Activated T-cell treated with anti-CD3 and anti-CD28 coated beads for 48 hours (primary cell): ENCODE measurements at places on chromosomes 12 and 14.

- no peak for DNase-seq
Measured at GRCh38 chr14:64195199-64195598, 99.0 kb downstream of the ESR2 start.

- DNase-seq = no peak
Measured at GRCh38 chr12:132395192-132395907, 66.0 kb upstream of the GALNT9 start.

- no peak for DNase-seq
Measured at GRCh38 chr12:46514886-46515285, 142.3 kb upstream of the SLC38A2 start.

GRCh38 chr12:57107456-57108155 lies 3.6 kb downstream of the STAT6 start:
- DNase-seq = no peak

DNA sequence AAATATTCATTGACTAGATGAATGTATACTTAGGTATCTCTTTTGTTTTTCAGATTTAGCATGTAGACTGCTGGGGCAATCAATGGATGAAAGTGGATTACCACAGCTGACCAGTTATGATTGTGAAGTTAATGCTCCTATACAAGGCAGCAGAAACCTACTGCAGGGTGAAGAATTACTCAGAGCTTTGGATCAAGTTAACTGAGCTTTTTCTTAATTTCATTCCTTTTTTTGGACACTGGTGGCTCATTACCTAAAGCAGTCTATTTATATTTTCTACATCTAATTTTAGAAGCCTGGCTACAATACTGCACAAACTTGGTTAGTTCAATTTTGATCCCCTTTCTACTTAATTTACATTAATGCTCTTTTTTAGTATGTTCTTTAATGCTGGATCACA lies 15.3 kb upstream of the SNAPC1 start:
- no peak for DNase-seq

DNA sequence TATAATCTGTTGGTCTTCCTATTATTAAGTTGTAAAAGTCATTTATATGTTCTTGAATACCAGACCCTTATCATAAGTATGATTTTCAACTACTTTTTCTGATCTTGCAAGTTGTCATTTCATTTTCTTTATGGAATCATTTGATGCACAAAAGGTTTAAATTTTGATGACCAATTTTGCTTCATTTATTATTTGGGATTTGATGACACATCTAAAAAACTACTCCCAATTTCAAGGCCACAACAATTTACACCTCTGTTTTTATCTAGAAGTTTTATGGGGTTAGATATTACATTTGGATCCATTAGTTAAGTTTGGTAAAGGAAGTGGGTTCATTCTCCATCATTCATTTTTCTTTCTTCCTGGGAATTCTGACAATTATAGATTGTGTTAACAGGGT lies 259.2 kb downstream of the LRFN5 start:
- DNase-seq = no peak

- DNase-seq = no peak
Measured at GRCh38 chr12:23751641-23752040, 197.8 kb downstream of the SOX5 start.

DNA sequence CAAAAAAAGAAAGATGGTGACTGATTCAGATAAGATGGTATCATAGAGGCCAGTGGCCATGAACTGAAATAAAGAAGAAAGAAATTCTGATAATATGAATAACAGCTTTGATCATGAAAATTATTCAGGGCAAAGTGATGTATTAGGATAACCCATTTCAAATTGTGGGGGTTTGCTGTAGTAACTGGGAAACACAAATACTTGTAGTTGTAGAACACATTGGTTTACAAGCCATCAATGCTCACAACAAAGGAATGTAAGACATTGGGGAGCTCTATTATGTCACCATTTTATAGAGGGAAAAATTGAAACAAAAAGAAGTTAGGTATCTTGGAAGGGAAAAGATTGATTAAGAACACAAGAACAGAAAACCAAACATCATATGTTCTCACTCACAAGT lies 140.4 kb upstream of the FRMD6 start:
- DNase-seq = no peak

DNA sequence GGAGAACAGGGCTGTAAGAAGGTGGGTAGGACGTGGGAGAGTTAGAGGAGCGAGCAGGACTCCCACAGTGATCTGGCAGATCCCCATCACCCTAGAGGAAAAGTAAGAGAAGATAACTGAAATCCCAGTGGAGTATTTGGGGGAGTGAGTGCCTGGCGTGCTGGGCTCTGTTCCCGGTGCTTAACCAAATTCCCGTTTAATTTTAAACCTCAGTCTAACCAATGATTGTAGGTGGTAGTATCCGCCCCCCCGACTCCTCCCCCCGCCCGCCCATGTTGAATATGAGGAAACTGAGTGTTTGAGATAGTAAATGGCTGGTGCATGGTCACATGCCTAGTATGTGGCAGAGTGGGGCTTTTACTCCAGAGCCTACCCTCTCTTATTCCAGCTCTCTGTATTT lies 1.2 kb downstream of the TARBP2 start:
- DNase-seq = no peak

DNA sequence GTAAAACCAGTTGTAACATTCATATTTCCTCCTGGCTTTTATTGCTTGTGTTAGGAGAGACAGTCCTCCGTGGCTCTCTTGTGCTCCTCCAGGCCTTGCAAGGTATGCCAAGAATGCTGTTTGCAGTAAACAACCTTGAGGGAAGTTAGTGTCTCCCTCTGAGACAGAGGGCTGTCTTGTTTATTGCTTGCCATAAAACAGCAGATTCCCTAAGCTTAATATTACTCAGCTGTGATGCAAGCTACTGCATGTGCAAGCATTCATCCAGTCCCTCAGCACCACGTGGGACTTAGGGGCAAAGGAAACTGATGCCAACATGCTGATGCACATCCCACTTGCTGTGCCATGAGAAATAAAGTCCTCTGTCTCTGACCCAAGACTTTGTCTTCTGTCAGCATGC lies 6.6 kb downstream of the POMT2 start:
- no peak for DNase-seq

DNA sequence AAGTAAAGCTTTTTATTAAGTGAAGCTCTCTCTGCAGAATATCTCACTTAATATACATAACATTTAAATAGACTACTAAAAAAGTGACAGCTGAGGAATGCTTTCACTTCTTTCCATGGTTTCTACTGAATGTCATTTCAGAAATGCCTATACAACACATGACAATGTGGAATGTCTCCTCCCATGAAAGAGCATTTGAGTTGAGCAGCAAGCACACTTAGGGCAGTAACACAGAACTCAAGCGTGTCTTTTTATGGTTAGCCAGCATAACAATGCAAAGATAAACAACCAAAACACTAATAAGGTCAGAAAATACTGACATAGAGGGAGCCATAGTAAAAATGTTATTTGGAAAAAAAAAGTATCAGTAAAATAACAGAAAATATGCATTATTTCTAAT lies 9.4 kb downstream of the PPP1R12A start:
- no peak for DNase-seq

GRCh38 chr14:42523666-42524065 lies 917.0 kb downstream of the LRFN5 start:
- DNase-seq = no peak

- no peak for DNase-seq
Measured at GRCh38 chr12:95740751-95741150, 49.8 kb downstream of the NTN4 start.

- DNase-seq = no peak
Measured at GRCh38 chr12:123843912-123844748, 82.0 kb downstream of the DNAH10 start.

DNA sequence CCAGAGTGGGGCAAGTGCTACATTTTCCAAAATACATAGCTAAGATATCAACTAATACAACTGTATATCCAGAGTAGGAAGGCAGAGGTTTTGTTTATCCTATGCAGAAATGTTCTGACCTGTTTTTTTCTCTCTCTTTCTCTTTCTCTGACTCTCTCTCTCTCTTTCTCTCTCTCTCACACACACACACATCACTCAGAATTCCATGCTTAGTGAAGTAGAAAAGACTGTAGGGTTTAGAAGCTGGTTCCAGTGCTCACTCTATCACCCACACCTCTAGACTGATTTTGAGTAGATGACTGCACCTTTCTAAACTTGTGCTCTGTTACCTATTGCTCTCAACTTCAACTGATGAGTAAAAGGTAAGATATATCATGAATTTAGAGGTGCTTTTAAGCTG lies 356.7 kb downstream of the LRIG3 start:
- DNase-seq = no peak

DNA sequence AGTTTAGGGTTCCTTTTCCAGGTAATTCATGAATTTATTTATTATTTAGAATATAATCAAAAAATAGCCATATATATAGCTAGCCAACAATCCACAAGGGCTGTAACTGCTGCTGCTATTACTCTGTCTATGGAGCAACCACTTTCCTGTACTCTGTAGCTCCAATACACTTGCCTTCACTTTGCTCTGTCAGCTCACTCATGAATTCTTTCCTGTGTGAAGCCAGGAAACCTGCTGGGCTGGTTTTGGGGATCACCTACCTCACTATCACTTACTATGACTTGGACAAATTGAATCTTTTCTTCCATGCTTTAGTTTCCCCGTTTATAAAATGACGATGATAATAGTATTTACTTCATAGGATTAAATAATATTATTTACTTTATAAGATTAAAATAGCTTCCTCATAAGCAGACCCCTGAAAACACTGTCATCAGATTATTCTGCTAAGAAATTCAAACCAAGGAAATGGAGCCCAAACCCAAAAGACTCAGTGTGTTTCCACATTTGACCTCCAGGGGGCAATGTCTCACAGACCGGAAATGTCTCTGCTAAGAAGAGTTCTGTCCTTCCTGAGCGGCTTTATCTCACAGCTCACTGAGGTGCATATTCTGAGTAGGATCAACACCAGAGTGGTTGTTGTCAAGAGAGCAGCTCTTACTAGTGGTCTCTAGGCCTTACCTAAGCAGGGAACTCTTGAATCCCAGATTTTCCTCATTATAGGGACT lies 457.1 kb downstream of the DAD1 start:
- DNase-seq = no peak

- DNase-seq = no peak
Measured at GRCh38 chr14:32121536-32121935, 44.4 kb downstream of the ARHGAP5 start.

DNA sequence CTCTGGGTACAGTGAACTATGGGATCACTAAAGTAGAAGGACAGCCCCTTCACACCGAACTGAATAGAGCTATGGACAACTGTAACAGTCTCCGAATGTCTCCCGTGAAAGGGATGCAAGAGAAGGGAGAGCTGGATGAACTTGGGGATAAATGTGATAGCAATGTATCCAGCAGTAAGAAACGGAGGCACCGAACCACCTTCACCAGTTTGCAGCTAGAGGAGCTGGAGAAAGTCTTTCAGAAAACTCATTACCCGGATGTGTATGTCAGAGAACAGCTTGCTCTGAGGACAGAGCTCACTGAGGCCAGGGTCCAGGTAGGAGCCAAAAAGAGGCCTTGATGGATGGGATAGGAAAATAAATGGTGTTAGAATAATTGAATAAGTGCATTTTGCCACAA lies 3.5 kb downstream of the ALX1 start:
- no peak for DNase-seq

DNA sequence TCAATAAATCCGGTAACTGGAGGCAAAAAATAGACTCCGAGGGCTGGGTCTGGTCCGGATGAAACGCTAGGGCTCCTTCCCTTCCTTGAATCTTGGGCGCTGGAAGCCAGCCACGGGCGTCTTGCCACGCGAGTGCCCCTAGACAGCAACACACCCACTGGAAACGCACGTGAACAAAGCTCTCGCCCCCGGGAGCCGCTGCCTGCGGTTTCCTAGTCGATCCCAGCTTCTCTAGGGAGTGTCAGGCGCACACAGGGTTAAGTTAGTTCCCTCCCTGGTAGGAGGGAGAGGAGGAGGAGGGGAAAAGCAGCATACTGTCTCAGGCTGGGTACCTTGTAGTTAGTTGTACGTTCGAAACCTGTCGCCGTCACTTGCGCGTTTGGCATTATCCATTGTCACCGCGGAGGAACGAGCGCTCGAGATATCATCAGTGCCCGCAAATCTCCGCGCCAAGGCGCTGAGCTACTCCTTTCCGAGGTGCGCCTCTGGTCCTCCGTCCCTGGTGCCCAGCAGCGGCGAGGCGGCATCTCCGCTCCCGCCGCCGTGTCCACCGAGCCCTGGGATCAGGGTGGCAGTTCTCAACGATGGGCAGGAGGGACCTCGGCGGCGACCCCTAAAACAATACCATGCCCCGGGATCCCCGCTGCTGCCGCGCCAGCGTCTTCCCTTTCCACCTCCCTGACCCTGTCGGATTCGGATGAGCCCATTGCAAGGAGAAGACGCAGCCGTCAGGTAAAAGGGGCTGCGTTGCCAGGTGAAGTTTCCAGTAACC lies at the start of gene FLRT2:
Gene FLRT2 (plus strand): TSS at position 342 of the 772 bp plus-strand sequence. CDS start 91,371 bp downstream, outside the sequence.
- DNase-seq = no peak

GRCh38 chr12:124682425-124683151 lies 115.2 kb upstream of the NCOR2 start:
- no peak for DNase-seq

GRCh38 chr14:21902561-21903181 lies 229.1 kb upstream of the OR4E1 start:
- no peak for DNase-seq

DNA sequence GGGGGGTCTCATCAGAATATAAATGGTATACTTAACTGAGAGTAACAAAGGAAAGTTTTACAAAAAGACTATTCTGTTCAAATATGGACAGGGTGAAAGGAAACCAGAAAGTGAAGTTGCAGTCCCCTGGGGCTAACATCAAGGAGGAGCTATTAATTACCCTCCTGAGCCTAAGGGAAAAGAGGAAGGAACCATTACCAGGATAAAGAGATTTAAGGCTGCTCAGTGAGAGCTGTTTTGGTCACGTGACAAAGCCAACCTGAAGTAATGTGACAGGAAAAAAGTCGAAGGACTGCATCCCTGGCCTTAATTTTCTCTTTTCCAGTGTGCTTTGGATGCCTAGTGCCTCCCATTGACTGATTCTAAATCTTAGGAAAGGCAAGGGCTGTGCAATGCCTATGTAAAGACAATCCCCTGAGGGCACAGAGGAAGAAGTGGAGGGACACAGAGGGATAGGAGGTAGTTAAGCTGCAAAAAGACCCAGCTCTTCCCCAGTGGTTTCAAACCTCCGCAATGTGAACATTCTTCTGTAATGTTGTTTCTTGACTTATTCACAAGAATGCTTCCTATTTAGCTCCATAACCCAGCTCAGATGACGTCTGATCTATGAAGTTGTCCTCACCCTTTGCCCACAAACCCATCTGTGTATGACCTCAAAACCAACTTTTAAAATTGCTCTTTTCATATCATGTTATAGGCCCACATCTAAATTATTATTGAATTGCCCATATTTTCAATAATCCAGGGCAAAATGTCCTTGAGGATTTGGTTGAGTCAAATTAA lies 187.7 kb upstream of the DCN start:
- no peak for DNase-seq

DNA sequence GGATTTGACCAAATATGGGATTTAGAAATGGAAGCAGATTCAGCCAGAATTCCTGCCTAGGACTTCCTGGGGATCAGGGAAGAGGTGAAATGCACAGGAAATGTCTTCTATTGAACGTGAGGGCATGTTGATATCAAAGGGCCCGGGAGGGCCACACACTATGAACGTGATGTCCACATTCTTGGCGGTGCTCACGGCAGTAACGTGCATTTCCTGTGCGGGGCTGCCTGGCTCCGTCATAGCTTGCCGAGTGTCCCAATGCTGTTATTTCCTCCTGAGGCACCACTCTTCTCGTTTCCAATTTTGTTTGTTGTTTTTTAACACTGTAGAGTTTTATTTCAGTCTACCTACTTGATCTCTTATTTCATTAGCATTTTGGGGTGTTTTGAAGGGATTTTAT lies 67.3 kb downstream of the ZNF664 start:
- DNase-seq = no peak

- no peak for DNase-seq
Measured at GRCh38 chr12:7793211-7793610, 4.0 kb downstream of the NANOG start.
